ENCODE measurements at places on chromosomes 4 and X.

DNA sequence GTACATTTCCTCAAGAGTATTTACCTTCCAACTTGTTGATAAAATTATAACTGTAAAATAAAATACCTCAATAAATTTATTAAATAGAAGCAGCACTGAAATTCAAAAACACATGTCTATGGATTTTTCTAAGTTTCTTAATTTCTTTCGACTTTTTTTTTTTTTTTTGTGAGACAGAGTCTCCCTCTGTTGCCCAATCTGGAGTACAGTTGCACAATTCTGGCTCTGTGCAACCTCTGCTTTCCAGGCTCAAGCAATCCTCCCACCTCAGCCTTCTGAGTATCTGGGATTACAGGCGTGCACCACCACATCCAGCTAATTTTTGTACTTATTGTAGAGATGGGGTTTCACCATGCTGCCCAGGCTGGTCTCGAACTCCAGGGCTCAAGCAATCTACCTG is 79.8 kb downstream of the IQCM start:
- no peak for DNase-seq

- DNase-seq: no peak
These were observed 99.8 kb downstream of the ARSF start for GRCh38 chrX:3141031-3141430.

DNA sequence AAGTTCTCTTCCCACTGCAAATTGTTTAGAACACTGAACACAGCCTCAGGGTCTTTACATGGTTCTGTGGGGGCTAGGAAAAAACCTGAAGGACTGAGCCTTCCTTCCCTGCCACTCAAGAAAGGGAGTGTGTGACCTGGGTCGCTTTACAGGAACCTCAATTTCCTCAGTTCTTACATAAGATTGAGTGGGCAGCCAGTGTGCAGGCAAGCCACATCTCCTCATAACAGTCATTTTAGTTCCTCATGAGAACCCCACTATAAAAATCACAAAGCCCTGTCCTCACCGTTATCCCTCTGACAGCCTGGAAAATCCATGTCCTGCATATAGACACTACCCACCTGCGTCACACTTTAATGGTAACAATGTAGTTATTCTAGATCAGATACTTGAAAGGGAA is 2.1 kb upstream of the ETDC start:
- no peak for DNase-seq

DNA sequence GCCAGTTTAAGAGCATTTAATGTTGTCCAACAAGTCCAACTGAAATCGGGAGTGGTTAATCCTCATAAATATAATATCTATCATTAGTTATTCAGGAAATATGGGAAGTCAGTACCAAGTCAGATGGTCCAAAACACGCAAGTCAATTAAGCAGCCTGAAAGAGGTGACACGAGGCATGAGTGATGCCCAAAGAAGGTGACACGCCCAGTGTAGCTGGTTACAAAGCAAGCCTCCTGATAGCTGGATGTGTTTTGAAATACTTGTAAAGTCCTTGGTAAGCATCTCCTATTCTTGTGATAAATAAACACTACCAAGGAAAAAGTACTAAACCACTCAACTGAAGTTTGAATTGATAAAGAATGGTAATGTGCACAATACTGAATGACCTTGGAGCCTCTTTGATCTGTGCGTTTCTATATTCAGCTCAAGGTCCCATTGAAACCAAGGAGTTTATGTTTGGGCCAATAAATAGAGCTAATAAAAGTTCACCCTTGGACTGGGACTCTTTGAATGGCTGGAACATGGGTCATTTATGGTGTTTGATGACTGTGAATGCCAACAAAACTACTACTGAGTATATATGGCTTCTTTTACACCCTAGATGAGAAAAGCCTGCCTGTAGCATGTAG is 93.2 kb upstream of the KLF3 start:
- no peak for DNase-seq

DNA sequence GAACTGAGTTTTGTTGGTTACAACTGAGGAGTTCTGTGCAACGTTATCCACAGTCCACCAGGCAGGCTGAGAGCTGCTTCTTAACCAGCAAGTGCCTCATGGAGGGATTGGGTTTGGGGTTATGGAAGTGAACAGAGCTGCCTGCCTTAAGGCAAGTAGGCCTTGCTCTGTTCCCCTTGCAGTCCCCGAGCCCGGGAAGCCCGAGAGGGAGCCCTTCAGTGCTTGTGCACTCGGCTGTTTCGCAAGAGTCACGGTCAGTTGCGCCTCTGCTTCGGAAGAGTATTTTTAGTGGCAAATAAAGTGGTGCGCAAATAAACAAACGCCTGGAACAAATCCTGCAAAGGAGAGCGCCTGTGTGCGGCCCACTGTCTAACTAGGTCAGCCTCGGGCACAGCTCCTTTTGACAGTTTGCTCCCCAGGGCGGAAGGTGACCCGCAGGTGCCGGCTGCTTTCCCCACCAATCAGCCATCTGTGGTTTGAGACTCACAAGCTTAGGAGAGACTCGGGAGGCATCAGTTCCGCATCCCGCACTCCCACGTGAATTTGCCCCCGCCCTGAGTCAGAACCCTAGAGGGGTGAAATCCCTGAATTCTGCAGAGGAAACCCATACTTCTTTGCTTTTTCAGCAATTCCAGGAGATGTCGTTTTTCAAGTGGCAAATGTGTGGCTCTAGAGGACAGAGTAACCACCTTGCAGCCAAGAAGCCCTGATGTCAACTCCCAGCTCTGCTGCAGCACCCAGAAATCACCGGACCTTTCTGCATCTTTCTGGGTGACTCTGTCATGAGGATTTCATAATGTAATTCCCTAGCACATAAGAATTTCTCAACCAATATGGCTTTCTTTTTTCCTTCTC is 56.8 kb downstream of the LGI2 start:
- no peak for DNase-seq

DNA sequence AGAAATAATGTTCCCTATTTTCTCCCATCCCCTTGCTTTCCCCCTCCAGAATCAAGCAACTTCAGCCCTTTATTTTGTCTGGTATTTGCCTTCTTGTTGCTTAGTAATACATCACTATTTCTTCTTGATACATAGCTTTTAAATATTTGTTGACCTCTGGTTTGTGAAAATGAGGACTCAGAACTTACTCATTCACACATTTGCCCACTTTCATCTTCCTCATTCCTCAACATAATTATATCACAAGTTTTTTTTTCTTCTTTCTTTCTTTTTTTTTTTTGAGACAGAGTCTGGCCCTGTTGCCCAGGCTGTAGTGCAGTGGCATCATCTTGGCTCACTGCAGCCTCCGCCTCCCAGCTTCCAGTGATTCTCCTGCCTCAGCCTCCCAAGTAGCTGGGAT is 28.9 kb upstream of the NDUFC1 start:
- no peak for DNase-seq

DNA sequence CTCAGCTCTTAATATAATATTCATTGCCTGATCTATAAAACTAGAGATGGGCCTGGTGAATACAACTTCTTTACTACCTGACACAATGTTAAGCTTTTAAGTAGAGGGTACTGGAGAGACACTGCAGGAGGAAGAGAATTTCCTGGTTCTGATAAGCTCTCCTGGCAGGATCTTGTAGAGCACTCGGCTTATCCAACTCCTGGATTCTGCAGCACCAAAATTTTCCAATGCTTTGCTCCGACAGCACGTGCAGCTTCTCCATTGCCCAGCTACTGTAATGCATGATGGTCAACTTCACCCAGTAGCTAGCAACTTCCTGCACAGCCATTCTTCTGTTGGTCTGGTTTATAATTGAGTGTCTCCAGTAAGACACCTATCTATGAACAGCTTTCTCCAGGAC is 686.2 kb upstream of the BOD1L1 start:
- no peak for DNase-seq

GRCh38 chr4:156102411-156102810 is 148.7 kb upstream of the CTSO start:
- DNase-seq: no peak

All from stimulated activated CD8-positive, alpha-beta memory T cell treated with anti-CD3 and anti-CD28 coated beads, Interleukin-7, amount 100 ng/mL, for 48 hours (primary cell).